ENCODE measurements at places on chromosomes 12 and 14. TPM values are rescaled to one million over a fixed set of nuclear protein-coding genes. Genes with fewer than 3 reads are reported as not detected.
A peak's percentile ranks its signal among the peaks of the same experiment; 100 is the strongest.

DNA sequence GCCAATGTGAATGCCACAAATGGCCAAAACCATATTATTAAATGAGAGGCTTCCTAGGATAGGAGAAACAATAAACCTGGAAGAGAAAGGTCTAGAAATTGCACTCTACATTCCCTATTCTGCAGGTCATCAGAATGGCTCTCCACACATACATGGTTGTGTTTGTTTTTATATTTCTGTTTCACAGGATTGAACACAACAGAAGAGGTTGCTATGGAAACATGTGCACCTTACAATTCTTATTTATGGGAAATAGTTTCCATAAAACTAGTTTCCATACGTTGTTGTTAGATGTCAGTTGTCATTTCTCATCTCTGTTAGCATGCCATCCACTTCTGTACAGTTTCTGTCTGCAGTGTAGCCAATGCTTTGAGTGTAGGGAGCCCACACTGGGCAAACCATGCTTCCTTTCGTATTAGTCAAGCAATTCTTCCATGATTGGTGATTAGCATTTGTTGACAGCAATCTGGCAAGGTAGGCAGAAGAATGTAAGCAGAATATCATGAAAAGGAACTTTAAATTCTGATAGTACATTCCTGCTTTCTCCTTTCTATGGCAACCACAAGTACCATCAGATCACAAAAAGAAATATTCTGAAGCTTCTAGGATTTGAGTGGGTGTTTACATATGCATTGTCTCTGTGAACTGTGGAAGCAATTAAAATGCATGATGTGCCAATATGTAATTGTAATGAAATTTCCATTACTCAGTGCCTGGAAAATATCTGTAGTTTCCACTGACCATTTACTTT lies 141.6 kb upstream of the AVPR1A start:
- DNase-seq: no peak

DNA sequence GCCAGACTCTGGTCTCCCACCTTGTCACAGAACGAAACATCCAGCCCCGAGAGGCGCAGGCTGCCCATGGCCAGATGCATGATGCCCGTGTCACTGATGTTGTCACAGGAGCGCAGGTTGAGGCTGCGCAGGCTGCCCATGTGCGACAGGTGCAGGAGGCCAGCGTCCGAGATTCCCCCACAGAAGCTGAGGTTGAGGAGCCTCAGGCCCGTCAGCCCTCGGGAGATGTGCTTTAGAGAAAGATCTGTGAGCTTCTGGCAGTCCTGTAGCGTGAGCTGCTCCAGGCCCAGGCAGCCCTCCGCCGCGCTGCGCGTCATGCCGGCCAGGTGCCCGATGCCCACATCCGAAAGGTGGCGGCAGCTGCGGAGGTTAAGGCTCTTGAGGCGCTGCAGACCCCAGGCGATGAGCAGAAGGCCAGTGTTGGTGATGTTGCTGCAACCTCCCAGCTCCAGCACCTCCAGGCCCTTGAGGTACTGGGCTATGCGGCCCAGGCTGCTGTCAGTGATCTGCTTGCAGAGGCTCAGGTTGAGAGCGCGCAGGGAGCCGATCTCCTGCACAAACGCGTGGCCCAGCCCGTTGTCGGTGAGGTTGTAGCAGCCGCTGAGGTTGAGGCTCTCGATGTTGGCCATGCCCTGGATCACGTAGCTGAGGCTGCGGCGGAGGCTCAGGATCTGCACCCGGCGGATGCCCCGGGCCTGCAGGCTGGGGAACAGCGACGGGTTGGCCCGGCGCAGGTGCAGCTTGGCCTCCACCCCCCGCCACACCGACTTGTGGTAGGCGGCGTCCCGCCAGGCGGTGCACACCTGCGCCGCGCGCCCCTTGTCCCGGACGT lies 991 bp downstream of the FBXL14 start:
- no peak for DNase-seq

DNA sequence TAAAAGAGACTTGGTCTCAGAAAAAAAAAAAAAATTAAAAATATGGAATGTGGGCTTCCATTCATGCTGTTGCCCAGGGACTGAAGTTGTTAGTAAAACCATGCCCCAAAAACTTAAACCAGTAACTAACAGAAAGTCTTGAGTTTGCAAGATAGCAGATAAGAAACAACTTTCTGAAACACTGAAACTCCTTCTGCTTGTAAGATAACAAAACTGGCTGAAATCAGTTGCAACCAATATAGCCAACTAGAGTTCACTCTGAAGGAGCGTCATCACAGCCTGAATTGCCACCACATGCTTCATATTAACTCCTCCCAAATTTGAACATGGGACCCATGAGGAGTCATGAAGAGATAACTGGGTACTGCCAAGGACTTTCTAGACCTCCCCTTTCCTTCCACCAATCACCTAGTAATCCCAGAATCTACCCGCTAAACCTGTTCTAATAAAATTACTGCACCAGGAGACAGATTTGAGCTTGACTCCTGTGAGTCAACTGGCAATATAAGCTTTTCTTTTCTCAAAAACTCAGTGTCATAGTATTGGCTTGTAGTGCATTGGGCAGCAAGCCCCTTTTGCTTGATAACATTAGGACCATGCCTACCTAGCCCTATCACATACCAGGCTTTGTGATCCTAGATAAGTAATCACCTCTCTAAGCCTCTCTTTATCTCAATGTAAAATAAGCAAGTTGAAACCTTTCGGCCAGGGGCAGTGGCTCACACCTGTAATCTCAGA lies 53.6 kb downstream of the R3HDM2 start:
- DNase-seq: no peak

DNA sequence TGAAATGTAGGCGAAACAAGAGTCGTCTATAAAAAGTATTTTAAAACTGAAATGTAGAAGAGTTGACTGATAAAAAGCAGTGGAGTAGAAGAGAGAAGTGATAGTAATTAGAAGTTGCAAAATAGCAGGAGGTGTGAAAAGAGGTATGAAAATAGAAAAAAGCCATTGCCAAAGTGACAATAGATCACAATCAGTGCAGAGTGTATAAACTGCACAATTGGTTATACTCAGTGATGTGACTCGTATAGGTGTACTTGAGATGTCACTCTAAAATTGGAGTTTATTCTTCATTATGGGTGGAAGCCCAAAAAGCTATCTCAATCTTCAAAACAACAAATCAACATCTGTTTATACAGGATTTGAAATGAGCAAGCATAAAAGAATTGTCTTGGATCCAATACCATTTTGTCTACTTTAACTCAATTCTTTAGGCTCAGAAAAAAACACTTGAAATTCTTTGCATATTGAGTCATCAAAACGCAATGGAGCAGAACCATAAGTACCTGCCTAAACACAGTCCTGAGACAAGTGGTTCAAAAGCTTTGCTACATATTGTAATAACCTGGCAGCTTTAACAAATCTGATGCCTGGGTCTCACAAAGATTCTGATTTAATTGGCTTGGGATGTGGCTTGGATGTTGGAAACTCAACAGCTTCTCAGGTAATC lies 8.8 kb downstream of the IKBIP start:
- DNase-seq: peak; percentile 39

GRCh38 chr12:38056701-38057689 lies 259.6 kb upstream of the ALG10B start:
- DNase-seq: no peak

DNA sequence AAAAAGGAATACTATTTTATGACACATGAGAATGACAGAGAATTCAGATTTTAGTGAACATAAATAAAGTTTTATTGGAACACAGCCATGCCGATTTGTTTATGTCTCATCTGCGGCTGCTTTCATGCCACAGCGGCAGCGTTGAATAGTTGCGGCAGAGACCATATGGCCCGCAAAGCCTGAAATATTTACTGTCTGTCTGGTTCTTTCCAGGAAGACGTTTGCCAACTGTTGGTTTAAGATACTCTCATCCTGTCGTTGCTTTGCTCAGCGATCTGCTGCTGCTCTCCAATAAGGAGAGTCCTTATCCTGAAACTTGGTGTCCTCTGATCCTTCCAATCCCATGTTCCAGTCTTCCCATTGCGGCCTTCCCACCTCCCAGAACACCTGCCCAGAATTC lies 89.9 kb downstream of the SLC24A4 start:
- DNase-seq: no peak

DNA sequence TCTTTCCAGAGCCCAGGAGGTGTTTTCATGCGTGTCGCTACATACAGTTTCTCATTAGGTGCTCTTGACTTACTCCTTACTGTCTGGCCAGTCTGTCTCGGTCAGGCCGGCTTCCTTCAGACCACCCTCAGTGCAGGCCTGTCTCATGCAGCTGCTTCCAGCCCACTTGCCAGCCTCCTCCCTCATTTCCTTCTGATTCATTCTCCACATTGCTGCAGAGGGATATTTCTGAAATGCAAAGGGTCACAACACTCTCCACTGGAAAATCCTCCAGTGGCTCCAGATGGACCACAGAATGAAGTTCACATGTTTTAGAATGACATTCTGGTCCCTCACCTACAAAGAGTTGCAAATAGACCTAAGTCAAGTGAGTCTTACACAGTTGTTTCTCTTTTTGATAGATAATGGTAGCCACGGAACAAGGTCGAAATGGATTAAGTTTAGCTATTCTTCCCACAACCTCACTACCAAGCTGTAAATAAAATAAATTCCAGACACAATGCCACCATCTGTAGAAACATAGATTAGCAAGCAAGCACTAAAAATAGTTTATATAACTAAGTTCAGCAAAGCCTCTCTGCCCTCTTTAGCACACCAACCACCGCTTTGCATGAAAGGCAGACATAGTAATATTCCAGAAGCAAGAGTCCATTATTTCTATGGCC lies 146.9 kb downstream of the ESR2 start:
- no peak for DNase-seq

DNA sequence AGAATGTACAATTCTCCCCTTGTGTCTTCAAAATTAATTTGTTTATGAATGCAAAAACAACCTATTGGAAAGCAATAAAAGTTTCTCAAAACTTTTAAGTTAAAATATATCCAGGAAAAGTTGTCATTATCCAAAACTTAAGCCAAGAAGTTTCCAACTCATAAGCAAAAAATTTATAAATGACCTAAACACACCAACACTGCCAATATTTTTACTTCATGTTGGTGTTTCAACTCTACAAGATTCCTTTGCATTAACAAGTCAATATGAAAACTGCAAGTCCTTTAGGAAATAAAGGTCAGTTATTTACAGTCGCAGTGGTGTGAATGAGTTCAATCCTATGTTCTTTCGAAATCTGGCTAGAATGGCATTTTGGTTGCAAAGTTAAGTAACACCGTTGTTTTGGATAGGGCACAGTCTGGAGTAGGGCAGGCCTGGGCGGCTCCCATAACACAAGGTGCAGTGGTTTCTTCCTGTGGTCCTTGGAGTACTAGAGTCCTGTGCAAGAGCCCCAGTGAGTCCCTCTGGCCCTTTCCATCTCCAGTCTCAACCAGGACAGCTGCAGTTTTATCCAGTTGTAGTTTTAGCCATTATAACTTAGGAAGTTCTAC lies 151.4 kb downstream of the MED13L start:
- DNase-seq: no peak

GRCh38 chr14:86665975-86666374 lies 1136.0 kb downstream of the FLRT2 start:
- DNase-seq: no peak

- no peak for DNase-seq
Measured at GRCh38 chr14:47637753-47638152, 37.7 kb downstream of the MDGA2 start.

KRT6C gene
- not detected for total RNA-seq

GPRC5D gene
- not detected for total RNA-seq

TDG gene
- 23.9 TPM for total RNA-seq

All from HCT116 (cell line).